ENCODE measurements at places on chromosomes 5 and 9. TPM values are rescaled to one million over a fixed set of nuclear protein-coding genes. Genes with fewer than 3 reads are reported as not detected.
A peak's percentile ranks its signal among the peaks of the same experiment; 100 is the strongest.

The FOXD4L5 gene
- not detected for total RNA-seq

DNA sequence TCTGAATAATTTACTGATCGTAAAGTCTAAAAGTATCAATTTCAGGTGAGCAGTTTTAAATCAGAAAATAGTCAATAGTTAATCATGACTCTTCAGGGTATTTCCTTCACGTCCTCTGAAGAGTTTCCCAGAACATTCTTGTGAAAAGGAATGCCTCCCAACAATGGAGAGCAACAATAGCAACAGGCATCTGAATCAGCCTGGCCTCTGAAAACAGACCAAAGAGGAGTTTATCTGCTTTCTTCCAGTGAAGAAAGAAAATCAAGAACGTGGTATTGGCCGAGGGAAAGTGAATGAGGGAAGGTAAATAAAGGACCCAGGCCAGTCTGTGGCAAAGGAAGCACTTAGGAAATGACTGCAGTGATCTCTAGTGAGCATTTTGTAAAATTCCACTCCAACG lies 26.1 kb upstream of the RASGEF1C start:
- no peak for DNase-seq

GRCh38 chr5:108634010-108634616 lies 113.6 kb upstream of the FER start:
- DNase-seq = no peak

DNA sequence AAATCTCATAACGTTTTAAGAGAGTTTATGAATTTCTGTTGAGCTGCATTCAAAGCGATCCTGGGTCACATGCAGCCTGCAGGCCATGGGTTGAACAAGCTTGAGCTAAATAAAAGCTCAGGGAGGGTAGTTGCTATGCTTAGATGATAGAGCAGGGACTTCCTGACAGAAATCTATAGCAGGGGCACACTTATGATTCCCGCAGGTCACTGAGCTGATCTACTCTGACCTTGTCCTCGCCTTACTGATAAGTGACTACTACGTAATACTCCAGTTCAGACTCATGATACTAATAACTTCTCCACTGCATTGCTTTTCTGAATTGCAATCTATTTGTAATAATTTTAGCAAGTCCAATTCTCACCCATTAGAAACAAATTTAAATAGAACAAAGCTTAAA lies 90.9 kb downstream of the NFIB start:
- DNase-seq = no peak

- peak; percentile 2 for DNase-seq
Measured at GRCh38 chr9:119963258-119963797, 594.1 kb upstream of the BRINP1 start.

The PCDHA10 gene
- not detected for total RNA-seq

The LCN9 gene
- not detected for total RNA-seq

GRCh38 chr5:116650964-116651363 lies 76.3 kb upstream of the SEMA6A start:
- DNase-seq = no peak

- peak; percentile 48 for DNase-seq
Measured at GRCh38 chr5:10485142-10485795, 43.6 kb downstream of the ROPN1L start.

GRCh38 chr9:16950051-16950450 lies 79.6 kb upstream of the BNC2 start:
- no peak for DNase-seq

DNA sequence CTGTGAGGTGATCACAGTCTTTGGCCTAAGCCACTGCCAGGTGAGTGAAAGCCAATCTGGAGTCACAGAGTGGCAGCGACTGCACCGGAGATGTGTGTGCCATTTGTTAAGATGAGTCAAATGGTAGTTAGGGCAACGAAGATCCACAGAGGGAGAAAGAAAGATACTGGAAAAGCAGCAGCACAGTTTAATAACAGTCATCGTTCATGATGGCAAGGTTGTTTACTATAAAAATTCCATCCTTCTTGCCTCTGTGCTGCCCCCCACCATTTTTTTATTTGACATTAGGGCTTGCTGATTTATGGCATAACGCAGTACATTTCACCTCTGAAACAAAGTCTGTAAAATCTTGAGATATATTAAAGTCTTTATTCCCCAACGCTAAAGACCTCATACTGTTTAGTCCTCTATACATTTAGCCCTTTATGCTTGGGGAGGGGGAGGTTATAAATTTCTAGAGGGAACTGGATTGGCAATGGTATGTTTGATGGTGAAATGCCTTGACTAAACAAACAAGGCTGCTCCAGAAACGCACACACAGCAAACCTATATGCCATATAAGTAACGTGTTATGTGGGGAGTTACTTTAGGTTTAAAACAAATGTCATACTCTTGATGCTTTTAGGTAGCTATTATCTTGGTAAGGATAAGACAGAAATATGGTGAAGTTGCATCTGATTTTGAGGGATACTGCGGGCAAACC lies 55.8 kb upstream of the ABL1 start:
- DNase-seq = no peak

The SHB gene
- total RNA-seq = 42.8 TPM

The BARX1 gene
- not detected for total RNA-seq

DNA sequence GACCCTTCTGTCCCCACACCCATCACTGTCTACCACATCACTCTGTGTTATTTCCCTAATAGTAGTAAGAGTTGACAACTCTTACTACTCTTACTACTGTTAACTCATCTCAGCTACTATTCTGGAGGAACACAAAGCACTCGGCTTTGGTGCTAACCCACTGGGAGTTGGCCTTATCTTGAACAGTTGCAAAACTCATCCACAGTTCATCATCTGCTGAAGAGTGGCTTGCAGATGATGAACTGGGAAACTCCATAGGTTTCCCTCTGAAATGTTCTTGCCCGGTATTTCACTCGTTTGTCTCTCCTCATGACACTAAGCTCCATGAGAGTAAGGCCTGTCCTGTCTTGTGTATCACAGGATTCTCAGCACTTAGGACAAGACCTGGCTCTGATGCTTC lies 221.4 kb downstream of the NR3C1 start:
- no peak for DNase-seq

The PCDHB8 gene
- total RNA-seq = not detected

DNA sequence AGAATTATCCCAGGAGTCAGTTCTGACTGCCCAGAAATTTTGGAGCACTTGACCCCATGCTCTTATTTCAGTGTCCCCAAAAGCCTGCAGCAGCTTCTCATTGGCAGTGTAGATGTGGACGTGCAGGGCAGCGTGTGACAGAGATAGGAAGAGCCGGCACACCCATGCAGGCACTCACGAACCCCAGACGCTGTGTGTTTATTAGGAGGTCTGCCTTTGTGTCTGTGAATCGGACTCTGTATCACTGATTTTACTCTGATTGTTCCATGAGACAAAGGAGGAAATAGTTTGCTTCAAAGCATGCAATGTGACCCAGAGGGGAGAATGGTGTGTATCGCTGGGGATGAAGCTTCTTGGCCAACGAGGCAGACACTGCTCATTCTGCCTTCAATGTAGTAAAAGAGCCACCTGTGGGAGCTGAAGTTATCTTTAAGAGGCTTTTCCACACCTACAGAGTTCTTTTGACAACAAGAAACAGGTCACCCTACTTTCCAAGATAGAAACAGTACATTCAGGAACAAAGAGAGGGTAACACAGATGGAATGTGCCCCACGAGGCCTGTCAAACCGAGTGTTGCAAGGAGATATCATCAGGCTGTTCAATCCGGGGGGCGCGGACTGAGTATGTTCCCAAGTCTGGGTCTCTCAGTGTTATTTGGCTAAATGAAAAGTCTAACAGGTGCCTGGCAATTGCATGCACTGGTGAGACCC lies 224.0 kb downstream of the NTRK2 start:
- no peak for DNase-seq

The CYSRT1 gene
- total RNA-seq = 1.4 TPM

GRCh38 chr5:66416698-66417097 lies 179.5 kb upstream of the MAST4 start:
- no peak for DNase-seq

- DNase-seq = no peak
Measured at GRCh38 chr9:130425741-130426466, 18.9 kb upstream of the ASS1 start.

DNA sequence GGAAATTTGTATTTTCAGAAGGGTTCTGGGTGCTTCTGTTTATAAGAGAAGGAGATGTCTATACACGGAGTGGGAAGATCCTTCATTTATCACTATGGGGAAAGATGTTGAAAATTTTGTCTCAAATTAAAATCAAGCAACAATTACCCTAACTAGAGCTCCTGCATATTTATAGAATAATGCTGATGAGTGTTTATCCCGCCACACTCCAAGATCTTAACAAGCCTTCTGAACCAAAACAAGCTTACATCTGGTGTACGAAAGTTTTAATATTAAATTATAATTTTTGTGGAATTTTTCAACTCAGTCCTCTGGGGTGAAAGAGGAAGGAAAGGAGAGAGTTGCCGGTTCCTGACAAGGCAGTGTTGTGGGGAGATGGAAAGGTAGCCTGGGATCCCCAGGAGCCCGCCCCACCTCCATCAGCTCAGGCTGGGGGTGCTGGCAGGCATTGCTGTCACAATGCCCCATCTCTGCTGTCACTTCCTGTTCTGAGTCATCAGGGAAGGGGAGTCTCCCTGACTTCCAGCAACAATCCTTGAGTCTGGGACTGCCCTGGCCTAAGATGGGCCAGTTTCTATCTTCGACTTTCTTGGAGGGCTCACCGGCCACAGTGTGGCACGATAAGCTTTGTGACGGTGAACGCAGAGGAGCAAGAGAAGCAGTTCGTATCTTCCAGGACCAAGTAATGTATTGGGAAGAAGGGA lies 64.5 kb downstream of the ERAP1 start:
- DNase-seq = peak; percentile 71

The AMBP gene
- total RNA-seq = 0.30 TPM

DNA sequence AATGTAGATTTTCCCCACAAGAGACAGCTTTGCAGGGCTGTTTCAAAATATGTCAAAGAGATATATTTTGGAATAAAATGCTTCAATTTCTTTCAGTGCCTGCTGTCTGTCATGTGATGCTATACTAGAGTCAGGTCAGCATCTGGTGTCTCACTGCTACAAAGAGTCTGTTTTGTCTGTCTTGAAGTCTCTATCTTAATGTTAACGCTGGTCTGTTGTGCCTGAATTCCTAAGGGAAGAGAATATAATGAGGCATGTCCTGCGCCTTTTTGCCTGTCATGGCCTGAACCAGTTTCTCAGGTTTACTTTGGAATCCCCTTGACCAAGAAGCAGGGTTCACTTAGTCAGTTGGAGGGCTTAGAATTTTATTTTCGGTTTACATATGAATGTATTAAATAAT lies 176.4 kb downstream of the PDZD2 start:
- DNase-seq = no peak

The PDE6A gene
- not detected for total RNA-seq

DNA sequence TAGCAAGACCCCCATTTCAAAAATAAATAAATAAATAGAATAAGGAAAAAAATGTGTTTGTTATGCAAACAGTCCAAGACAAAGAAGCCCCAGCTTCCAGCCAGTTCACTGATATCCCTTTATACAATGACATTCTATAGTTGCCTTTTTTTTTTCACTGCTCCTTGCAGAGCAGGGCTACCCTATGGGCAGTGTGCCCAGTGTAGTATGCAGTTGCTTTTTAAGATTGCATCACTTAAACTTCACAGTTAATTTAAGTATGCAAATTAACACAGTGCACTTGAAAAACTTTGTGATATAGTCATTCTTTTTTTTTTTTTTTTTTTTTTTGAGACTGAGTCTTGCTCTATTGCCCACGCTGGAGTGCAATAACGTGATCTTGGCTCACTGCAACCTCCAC lies 40.8 kb upstream of the ARRDC3 start:
- DNase-seq = no peak

The NME5 gene
- total RNA-seq = not detected

GRCh38 chr5:154811239-154811638 lies 39.2 kb downstream of the FAXDC2 start:
- DNase-seq = no peak

The LCN1 gene
- not detected for total RNA-seq

The PLCXD3 gene
- total RNA-seq = 0.07 TPM

DNA sequence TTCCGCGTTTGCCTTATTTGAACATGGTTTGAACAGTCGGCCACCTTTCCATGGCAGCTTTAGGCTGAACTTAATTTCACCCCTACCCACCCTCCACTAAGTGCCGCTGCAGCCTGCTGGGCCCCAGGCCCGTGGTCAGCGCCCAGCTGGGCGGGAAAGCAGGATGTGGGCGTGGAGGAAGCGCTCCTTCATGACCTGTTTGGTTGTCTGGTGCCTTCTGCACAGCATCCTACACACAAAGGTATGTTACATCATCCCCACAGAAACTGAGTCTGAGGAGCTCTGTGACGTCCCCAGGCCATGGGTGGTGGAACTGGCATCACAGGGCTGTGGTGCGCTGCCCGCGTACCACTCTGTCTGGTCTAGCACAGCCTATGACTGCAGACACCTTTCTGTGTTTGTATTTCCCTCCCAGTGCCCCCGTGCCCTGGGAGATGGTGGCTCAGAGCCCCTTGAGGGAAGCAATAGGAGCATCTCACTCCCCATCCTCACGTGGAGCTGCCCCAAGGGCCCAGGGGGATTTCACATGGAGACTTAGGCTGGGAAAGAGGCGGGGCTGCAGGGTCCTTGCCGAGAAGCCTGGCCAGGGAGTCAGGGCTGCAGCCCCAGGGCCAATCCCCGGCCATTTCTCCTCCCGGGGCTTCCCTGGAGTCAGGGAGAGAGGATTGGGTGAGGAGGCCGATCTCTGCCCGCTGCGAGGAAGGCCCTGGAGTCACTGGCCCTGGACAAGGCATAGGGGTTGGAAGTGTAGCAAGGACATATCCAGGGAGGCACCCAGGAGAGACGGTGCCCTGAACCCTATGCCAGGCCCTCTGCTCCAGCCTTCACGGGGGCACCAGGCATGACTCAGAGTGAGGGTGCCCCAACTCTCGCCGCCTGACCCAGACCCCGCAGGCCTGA lies 37.5 kb upstream of the SUSD3 start:
- peak; percentile 6 for DNase-seq

The CCNO gene
- total RNA-seq = 3.2 TPM

- DNase-seq = no peak
Measured at GRCh38 chr5:159021901-159022556, 77.7 kb downstream of the EBF1 start.

GRCh38 chr5:132653716-132654115 lies 4.3 kb upstream of the IL13 start:
- no peak for DNase-seq

The RANBP3L gene
- total RNA-seq = 0.50 TPM

The WWC1 gene
- 48.7 TPM for total RNA-seq

GRCh38 chr9:7523426-7524043 lies 276.0 kb downstream of the DMAC1 start:
- no peak for DNase-seq

The ANKRD18B gene
- total RNA-seq = 3.7 TPM

- DNase-seq = no peak
Measured at GRCh38 chr5:2334719-2335118, 416.8 kb downstream of the IRX2 start.

- DNase-seq = peak; percentile 29
Measured at GRCh38 chr9:106314476-106314875, 548.5 kb upstream of the ZNF462 start.

The PCDHB11 gene
- total RNA-seq = not detected

The SARDH gene
- 0.05 TPM for total RNA-seq

The DBH gene
- not detected for total RNA-seq

Measured in HT1080 (cell line).